Effector CD4-positive, alpha-beta T cell (primary cell): ENCODE measurements at places on chromosomes 12 and 14.

- no peak for DNase-seq
Observed at GRCh38 chr12:117114784-117115183, 15.6 kb upstream of the TESC start.

DNA sequence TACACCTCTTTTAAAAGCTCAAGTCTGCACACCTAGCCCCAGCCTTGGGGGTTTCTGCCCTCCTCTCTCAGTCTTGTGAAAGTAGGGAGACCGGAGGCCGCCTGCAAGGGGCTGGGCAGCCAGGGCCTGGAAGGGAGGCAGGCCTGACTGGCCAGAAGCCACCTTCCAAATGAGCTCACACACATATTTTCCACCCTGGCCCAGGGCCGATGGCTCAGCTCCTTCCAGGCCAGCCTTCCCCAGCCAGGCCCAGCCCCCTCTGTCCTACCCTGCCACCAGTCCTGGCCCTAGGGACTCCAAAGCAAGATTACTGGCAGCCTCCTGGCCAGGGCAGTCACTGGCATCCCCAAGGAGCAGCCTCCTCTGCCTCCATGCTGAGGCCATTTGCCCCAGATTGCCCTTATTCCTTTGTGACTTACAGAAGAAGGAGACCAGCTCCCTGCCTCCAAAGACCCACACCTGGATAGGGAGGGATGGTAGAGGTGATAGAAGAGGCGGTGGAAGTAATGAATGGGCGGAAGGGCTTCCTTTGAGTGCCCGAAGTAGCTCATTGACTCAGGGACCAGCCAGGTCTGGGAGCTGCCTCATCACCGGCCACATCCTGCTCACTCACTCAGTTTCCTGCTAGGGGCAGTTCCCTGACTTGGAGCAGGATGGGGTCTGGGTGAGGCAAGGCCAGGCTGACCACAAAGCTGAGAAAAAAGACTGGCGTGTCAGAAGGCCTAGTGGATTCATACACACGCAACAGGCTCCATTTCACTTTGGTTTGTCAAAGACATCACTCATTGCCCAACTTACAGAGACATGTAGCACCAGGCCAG lies 14.8 kb downstream of the MMP14 start:
- DNase-seq, result no peak

GRCh38 chr12:132243596-132244310 lies 85.6 kb downstream of the GALNT9 start:
- DNase-seq, result no peak

- no peak for DNase-seq
Observed at GRCh38 chr12:27014859-27015729, 910 bp upstream of the TM7SF3 start.

DNA sequence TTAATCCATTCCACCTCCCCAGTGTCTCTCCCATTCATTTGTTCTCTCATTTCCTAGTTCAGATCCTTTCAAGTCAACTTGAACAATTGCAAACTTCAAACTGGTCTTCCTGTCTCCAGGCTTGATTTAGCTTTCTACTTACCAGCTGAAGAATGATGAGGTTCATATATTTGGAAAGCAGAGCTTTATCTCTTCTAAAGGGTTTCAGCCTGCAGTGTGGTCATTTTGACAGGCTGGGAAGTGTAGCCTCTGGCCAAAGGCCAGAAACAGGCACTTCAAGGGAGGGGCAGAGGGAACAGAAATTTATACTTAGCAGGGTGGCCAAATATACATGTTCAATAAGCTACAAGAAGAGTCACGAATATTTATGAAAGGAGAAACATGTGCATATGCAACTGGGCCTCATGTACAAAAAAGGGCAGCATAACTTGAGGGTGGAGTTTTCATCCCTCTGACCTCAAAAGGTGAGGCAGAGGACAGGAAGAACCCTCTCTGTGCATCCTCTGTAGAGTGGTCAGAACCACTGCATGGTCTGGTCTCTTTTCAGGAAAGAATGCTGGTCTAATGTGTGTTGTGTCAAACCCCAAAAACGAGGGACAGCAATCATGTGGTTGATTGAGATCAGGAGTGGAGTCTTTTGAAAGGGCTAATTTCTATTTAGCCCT lies 34.0 kb upstream of the HECTD1 start:
- DNase-seq, result no peak

DNA sequence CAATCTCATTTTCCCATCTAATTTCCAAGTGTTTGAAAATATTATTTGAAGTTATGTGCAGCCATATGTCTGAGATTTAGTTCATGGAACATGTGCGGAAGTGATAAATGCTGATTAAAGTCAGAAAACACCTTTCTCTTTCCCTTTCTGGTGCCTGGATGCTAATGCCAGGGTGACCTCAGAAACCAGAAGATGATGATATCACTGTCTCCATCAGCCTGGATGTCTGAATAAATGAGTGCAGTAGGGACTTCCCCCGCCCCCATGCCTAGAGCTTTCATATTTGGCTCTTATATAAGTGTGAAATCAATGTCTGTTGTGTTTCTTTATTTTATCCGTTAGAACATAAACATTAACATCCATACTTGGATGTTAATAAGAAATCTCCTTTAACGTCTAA lies 261.9 kb upstream of the LRIG3 start:
- DNase-seq, result no peak

GRCh38 chr14:98144964-98145363 lies 1127.0 kb downstream of the BCL11B start:
- no peak for DNase-seq

DNA sequence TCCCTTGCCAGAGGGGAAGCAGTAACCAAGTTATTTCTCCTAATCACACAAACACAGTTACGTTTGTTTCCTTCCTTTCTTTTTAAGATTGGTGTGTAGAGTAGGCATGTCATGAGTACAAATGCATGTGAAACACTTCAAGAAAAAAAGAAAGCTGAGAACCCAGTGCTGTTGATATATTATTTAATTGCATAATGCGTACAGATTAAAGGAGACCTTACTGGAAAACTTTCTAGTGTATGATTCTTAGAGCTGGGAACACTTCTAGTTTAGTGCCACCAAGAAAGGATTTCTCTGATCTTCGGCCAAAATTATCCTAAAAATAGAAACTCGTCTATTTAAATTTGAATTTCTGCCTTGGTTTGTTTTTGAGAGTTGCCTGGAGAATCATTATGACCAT lies 365.5 kb downstream of the CCDC91 start:
- DNase-seq, result no peak

DNA sequence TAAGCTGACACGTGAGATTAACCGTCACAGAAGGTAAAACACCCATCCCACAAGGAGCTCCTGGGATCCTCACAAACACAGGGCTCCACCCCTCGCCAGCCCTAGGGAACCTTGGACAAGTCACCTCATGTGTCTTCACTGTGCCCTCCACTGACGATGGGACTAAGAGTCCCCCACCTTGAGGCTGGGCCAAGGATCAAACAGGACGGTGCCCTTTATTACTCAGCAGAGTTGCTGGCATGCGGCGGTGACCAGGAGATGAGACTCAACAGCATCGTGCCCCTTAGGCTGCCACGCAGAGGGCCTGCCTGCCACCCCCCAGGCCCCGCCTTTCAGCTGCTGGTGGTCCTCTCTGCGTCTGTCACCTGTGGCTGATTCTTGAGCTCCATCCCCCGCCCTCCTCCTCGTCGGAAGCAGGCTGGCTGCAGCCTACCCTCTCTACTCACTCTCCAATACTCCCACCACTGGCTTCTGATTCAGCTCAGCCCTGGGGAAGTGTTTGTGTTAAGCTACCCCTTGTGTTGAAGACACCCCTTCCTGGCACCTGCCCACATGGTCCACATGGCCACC lies 105.2 kb downstream of the DICER1 start:
- no peak for DNase-seq

- no peak for DNase-seq
Observed at GRCh38 chr14:94346841-94347240, 23.7 kb upstream of the SERPINA6 start.

GRCh38 chr12:91094032-91094662 lies 17.1 kb downstream of the LUM start:
- DNase-seq, result no peak

- DNase-seq, result no peak
Observed at GRCh38 chr12:126437934-126438333, 1372.7 kb downstream of the AACS start.

GRCh38 chr14:75438486-75439080 lies 10.8 kb downstream of the JDP2 start:
- DNase-seq, result no peak

DNA sequence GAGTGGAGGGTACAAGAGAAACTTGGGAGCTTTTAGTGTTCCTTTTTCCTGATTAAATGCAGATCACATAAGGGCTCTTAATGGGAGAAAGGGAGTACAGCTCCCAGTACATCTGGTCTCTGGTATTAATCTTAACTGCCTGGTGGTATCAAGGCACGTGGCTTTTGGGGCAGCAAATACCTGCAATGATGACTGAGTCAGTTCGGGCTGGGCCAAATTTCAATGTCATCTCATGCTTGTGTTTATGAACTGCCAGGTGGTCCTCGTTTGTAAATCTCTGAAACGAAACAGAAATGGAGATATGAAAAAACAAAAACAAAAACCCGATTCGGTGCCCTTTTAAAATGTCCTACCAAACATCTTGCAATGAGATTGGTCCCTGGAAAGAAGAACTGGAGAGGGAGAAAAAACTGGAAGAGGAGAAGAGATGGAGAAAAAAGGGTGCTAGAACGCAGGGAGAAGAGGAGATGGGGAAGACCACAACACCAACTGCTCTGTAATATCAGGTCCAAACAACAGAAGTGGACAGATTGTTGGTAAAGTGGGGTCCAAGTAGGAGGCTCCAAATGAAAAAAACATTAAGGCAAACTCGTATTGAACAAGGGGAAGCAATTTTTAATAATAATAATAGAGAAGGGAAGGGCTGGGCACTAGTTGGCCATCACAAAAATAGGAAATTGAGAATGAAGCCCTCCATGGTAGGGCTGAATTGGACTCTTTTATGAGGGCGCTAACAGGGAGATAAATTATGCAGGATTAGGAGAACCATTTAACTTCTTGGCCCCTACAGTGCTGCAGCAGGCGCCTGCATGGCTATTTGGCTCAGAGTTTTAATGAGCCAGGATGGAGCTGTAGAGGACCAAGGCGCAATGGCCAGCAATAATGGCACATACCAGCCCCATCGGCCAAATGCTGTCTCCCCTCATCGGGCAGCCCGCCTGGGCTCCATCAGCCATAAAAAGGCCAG lies 45.4 kb upstream of the NPFF start:
- no peak for DNase-seq

DNA sequence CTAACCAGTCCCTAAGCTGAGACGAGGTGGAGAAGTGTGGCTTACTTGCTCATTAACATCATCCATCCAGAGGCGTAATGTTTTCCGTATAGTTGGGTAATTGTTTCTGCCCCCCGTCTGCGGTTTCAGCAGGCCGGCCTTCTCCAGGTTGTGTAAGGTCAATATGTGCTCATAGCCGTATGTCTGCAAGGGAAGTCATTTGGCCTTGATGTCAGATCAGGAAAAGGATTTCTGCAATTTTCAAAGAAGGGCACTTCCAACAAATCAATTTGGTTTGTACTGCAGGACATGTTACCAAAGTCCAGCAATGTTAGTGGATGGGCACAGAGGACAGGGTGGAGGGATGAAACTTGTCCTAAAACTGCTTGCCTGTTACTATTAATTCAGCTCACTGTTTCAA lies 9.9 kb upstream of the DIABLO start:
- no peak for DNase-seq

DNA sequence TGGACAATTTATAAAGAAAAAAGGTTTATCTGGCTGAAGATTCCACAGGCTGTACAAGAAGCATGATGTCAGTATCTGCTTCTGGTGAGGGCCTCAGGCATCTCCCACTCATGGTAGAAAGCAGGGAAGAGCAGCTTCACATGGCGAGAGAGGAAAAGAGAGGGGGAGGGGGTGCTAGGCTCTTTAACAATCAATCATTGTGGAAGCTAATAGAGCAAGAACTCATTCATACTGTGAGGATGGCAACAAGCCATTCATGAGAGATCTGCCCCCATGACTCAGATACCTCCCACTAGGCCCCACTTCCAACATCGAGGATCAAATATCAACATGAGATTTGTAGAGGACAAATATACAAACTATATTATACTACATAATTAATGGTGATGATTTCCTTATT lies 361.9 kb upstream of the FAR2 start:
- no peak for DNase-seq

- DNase-seq, result no peak
Observed at GRCh38 chr14:96235426-96235825, 20.6 kb upstream of the BDKRB1 start.

DNA sequence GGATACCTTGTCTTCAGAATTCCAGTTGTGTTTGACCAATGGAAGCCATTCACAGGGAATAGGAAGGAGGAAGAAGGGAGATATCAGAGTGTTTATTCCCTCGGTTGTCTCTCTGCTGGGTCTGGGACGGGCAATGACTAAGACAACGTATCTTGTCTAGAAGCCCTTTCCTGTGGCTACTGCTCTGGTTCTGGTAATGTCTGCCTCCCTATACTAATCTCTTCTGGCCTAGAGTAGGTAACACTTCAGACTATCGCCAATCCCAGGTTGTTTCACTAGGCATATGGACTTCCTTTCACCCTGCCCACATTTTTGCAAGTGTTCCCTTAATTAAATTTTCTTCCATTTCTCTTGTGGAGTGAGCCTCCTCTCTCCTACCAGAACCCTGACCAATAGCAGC lies 687.7 kb upstream of the TBX3 start:
- no peak for DNase-seq

DNA sequence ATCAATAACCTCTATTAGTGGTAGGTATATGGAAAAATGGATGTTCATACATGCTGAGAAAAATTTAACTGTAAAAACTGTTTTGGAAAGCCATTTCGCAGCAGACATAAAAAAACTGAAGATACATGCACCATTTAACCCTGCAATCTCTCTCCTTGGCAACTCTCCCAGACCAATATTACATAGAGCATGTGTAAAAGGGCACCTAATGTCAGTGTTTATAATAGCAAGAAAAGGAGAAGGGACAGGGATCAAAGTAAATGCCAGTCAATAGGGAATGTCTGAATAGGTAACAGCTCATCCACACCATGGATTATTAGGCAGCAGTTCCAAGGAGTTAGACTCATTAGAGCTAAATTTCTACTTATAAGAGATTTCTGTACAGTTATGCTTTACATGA lies 77.2 kb downstream of the BTG1 start:
- no peak for DNase-seq

DNA sequence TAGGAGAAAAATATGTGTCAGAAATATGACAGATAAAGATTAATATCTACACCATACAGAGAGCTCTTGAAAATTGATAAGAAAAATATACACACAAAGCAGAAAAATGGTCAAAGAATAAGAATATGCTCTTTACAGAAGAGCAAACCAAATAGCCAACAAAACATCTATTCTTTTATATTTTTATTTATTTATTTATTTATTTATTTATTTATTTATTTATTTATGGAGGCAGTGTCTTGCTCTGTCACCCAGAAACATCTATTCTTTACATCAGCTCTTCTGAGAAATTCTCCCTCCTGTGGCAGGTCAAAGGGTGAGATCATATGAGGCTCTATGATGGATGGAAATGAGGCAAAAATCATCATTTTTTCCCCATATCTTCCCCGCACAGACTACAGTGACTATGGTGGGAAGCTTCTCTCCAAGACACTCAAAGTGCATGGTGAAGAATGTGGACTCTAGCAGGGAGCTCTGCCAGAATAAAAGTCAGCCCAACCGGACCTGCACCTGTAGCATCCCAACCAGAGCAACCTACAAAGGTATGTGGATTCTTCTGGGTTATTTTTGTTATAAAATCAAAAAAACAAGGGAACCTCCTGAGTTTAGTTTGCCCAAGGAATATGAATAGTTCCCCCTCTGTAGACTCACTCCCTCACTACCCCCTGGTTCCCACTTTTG lies 71.4 kb downstream of the PLXNC1 start:
- DNase-seq, result no peak
